ENCODE measurements at places on chromosomes 6 and 20.
A peak's percentile ranks its signal among the peaks of the same experiment; 100 is the strongest.

- DNase-seq = no peak
Measured at GRCh38 chr6:85329196-85329595, 120.7 kb upstream of the NT5E start.

DNA sequence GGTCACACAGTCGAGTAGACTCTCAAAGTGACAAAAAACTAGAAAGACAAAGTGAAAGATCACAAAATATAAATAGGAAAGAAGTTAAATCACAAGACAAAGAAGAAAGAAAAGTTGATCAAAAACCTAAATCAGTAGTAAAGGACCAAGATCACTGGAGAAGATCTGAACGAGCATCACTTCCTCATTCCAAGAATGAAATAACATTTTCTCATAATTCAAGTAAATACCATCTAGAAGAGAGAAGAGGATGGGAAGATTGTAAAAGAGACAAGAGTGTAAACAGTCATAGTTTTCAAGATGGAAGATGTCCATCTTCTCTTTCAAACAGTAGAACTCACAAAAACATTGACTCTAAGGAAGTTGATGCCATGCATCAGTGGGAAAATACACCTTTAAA, 31.6 kb upstream of the GJA10 start:
- no peak for DNase-seq

DNA sequence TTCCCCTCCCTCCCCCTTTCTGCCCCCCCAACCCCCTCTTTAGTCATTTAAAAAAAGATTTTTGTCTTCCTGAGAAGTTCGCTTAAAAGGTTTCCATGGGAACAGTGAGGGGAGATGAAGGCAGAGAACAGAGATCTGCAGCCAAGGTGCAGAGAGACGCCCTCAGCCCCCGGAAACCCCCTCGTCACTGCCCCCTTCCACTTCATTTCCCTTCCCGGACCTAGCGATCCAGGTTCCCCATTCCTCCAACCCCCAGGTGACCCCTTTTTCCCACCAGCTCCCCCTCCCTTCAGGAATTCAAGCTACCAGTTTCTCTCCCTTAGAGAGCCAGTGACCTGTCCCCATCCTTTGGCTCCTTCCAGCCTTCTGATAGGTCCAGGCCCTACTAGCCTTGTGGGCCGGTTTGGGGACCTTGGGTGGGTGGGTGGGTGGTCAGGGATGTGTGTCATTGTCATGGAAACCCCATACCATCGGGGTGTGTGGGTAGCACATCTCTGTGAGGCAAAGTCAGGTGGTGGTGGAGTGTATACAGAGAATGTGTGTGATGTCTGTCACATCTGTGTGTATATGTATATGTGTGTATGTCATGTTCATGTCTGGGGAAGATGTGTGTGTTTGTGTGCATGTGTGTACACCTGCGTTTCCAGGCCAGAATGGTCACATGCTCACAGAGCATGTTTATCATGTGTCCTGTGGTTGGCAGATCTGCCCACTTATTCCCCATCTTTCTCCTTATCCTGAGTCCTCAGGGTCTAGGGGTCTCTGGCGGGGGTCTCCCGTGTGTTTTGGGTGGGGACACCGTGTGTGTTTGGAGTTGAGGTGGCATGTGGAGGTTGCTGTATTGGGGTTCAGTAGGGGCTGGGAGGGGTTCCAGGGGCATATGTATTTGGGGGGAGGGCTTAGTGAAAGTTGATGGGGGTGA, 7.0 kb downstream of the SYNGAP1 start:
- no peak for DNase-seq

DNA sequence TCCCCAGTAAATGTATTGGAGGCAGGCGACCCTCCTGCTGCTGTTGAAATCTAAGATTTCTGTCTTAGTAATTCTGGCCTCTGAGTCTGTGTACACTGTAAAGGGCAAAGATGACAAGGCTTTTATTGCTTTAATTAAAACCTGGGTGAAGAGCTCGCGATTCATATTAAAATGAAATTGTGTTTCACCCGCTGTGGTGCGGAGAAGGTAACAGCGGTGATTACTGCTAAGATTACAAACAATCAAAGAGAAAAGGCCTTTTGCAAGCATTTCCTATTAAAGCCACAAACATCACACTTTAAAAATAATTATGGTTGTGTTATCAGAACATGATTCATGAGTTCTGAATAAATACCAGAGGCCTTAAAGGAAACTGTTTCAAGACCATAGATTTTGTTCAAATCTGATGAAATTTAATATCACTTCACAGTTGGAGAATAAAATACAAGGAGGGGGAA, 69.3 kb downstream of the TOX2 start:
- no peak for DNase-seq

DNA sequence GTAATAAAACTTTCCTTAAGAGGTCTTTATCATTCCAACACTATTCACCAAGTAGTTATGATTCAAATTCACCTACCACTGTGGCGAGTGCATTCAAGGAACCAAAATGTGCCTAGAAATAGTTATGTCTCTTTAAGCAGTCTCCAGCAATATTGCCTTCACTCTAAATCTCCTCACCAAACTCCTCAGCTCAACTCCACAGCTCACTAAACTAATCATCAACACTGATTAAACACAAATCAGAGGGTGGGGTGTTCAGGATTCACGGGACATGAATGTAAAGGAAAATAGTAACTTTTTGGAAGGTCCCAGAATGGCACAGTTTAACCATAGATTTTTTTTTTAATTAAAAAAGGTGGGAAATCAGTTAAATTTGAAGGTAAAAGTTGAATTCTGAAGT, 70.5 kb upstream of the THEMIS start:
- no peak for DNase-seq

DNA sequence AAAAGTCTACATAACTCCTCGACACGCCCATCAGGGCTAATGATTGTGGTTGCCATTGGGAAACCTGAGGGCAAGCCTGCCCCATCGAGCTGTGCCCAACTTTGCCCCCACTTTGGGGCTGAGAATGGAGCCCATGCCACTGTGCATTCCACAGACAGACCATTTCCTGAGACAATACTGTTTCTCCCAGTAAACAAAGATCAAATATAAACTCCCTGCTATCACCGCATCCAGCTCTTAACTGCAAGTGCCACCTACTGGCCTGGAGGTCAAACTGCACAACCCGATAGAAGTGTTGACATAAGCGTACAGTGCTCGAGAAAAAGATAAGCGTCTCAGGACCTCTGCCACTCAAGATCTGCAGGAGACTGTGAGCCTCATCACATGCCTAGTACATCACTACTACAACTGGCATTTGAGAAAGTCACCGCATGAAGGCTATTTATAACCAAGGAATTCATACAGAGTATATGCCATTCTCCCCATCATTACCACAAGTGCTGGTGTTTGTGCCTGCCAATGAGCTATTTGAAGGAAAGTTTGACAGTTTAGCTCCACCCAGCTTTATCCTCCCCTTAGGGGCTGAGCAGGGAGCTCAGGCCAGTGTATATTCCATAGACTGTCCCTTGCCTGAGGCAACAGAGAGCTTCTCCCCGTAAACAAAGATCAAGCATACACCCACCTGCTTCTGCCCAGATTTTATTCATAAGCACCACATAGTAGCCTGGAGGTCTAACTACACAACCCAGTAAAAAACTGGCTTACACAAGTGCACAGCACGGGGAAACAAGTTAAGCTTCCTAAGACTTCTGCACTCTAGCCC, 4.5 kb upstream of the DEFB126 start:
- no peak for DNase-seq

GRCh38 chr6:116352515-116353471, 18.0 kb upstream of the DSE start:
- no peak for DNase-seq

GRCh38 chr6:166275714-166276166, 32.5 kb downstream of the PRR18 start:
- DNase-seq = peak; percentile 42

GRCh38 chr6:90611543-90612312, 24.9 kb upstream of the MAP3K7 start:
- DNase-seq = no peak

GRCh38 chr6:154502553-154502952, 7.9 kb downstream of the CNKSR3 start:
- DNase-seq = no peak

- DNase-seq = no peak
Measured at GRCh38 chr6:163985040-163985439, 570.5 kb downstream of the QKI start.

DNA sequence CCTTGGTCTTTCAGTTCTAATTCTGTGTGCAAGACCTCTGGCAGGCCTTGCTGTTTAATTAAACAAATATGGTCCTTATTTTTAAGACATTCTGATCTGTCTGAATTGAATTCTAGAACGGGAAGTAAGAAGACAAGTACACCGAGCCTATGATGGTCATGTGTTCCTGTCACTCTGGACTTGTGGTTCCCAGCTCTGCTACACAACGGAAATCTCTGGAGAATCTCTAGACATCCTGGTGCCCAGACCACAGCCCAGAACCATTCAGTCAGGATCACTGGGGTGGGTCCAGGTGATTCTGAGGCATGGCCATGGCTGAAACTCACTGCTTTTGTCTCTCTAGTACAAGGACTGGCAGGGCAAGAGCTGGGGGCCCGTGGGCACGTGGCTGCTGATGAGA, 15.9 kb upstream of the KCNK16 start:
- no peak for DNase-seq

GRCh38 chr6:167098825-167099225, 24.1 kb upstream of the CCR6 start:
- no peak for DNase-seq

- no peak for DNase-seq
Measured at GRCh38 chr6:143200167-143200770, 139.6 kb downstream of the AIG1 start.

DNA sequence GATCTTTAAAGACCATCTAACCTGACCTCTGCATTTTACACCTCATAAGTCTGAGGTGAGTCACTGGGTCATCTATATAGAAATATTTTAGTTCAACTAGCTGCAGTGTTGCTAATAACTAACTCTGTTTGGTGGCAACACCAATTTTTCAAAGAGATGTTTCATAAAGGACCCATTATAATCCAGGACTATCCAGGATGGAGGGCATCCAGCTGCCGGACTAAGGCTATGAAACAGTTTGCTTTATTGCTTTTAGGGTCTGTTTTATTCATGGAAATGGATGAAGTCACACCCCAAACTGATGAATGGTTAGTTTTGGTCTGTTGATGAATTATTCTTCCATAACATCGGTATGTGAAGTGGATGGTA, 204.2 kb upstream of the GMDS start:
- no peak for DNase-seq

DNA sequence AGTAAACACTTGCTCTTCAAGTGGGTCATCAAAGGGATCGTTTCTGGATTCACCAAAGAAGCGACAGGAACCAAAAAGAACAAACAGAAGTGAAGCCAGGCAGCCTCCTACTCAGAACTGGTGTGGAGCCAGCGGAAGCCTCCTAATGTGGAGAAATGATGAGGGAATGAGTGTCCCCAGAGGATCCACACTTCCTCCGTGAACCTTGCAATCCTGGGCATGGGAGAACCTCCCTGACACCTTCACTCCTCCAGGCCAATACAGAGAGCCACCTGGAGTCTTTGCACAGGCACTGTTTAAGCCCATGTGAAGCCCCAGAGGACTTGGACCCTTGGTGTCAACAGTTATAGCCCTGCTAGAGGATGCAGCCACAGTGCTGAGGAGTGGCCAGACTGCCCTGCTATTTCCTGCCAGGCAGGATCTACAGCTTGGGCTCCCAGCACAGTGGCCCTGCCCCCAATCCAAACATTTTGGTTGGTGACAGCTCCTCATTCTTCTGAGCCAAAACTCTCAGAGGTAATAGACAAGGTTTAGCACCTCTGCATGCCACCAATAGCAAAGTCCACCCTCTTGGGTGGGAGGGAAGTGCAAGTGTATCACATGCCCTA, 23.2 kb upstream of the SERINC1 start:
- DNase-seq = no peak

- DNase-seq = peak; percentile 64
Measured at GRCh38 chr20:57266291-57267157, at the start of gene BMP7. BMP7 (minus strand) TSS chr20:57266641; CDS start chr20:57266122, 519 bp downstream.

- DNase-seq = peak; percentile 45
Measured at GRCh38 chr6:160137989-160138835, 16.6 kb downstream of the SLC22A1 start.

DNA sequence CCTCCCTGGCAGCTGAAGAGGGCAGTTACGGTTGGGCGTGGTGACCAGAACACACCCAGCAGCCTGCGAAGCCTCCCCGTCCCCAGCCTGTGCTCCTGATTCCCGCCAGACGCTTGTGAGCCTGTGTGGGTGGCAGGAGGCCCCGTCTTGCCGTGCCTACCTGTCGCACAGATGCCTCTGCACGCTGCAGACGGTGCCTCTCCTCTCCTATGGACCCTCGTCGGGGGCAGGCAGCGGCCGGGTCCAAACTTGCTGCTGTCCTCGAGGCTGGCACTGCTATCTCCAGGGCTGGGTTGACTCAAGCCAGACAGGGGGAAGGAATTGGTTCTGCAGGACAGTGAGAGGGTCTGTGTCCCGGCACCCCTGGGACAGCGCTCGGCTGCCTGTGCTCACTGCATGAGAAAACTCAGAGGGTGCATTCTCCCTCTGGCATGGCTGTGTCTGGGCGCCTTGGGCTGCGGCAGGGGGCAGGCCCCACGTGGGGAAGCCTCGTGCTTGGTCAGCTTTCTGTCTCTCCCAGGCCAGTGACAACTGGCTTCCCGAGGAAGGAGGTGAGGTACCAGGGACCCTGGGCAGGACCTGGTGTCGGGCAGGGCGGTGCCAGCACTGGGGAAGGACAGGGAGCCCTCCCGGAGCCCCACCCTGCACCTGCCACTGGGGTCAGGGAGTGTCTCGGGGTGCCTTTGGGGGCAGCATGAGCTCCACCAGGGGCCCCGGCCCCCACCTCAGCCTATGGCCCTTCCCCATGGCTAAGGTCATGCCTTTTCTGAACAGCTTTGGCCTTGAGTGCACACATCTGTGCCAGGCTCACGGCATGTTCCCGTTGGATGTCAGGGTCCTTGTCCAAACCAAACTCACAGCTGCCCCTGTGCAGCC, 127.5 kb downstream of the TAF4 start:
- no peak for DNase-seq

GRCh38 chr6:24566020-24566767, 71.4 kb downstream of the ALDH5A1 start:
- DNase-seq = no peak

- DNase-seq = no peak
Measured at GRCh38 chr20:42401613-42402012, 783.4 kb upstream of the CHD6 start.

DNA sequence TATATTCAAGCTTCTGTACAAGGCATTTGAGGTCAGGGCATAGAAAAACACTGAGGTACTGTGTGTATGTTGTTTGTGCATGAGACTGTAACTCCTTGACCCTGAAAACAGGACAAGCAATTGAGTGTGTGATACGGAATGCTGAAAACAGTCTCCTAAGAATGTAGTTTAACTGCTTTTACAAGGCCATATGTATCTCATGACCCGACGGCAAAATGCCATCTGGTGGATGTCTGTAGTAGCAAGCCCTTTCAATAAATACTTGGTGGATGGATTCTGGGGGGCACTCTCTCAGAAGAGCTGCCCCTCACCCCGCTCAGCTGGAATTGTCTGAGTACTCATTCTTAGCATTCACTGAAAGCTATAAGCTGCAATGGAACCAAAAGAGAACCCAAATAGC, 69.3 kb upstream of the EYS start:
- no peak for DNase-seq
